ENCODE measurements at places on chromosomes 5 and 9.

DNA sequence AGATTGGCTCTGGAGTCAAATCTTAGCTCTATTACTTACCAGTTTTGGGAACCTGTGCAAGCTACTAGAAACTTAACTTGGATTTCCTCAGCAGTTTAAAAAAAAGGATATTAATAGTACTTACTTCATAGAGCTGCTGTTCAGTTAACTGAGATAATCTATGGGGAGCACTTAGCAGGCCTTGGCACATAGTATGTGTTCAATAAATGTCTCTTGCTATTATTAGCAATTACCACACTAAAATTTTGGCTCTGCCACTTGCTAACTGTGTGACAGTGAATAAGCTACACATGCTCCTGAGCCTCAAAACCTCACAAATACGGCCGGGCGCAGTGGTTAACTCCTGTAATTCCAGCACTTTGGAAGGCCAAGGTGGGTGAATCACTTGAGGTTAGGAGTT is 55.9 kb downstream of the CDK5RAP2 start:
- DNase-seq = no peak

DNA sequence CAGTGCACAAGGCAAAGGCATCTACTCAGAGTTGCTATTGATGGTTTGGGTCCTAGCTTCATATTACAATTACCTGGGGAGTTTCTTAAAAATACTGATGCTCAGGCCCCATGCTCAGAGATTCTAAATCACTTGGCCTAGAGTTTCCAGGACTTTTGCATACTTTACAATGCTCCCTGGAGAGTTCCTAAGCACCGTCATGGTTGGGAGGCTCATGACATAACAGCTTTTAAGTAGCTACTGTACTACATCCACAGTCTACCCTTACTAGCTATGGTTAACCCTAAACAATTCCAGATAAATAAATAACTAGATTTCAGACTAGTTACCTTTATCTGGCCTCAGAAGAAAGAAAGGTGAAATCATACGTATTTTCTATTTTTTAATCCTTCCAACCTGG is 414.4 kb downstream of the PDE4D start:
- no peak for DNase-seq

- DNase-seq = no peak
These were observed 3.4 kb upstream of the IRX4 start for GRCh38 chr5:1885868-1886845.

- DNase-seq = no peak
These were observed 48.4 kb downstream of the GSN start for GRCh38 chr9:121316378-121316777.

DNA sequence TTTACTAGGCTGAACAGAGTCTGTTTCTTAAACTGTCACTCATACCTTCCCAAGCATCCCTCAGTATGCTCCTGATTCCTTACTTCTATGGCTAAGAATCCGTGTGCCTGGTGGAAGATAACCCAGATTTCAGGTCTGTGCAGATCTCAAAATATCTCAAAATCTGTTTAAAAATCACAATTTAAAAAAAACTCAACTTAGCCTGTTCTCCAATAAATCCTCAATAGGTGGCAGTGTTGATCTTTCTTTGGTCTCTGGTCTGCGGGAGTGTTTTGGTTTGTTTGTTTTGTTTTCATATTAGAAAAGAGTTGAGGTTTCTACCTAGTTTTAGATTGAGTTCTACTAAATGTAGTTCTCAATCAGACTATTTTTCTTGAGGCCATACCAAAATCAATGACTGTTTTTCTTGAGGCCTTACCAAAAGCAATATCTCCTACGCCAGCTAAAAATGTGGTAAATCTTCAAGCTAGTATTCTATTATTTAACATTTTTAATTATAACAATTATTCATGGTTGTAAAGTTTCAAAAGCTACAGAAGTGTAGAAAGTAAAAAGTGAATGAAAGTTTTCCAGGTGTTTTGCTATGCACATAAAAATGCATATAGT is 57.9 kb downstream of the TGFBR1 start:
- DNase-seq = no peak

DNA sequence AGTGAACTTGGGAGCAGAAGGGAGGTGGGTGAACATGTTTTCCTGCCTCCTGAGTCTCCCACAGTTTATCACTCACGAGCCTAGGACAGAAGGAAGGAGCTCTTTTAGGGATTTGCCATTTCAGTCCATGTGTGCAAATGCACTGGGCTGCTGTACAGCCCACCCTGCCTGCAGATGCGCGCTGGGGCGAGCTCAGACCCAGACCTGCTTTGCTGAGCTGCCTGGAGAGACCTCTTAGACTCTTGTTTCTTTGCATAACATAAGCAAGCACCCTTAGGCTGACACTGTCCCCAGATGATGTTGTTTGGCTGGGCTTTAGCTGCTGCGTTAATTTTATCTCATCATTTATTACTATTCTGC is 199.0 kb downstream of the CACNA1B start:
- DNase-seq = no peak

GRCh38 chr5:172417130-172417841 is 37.0 kb downstream of the SH3PXD2B start:
- DNase-seq = no peak

DNA sequence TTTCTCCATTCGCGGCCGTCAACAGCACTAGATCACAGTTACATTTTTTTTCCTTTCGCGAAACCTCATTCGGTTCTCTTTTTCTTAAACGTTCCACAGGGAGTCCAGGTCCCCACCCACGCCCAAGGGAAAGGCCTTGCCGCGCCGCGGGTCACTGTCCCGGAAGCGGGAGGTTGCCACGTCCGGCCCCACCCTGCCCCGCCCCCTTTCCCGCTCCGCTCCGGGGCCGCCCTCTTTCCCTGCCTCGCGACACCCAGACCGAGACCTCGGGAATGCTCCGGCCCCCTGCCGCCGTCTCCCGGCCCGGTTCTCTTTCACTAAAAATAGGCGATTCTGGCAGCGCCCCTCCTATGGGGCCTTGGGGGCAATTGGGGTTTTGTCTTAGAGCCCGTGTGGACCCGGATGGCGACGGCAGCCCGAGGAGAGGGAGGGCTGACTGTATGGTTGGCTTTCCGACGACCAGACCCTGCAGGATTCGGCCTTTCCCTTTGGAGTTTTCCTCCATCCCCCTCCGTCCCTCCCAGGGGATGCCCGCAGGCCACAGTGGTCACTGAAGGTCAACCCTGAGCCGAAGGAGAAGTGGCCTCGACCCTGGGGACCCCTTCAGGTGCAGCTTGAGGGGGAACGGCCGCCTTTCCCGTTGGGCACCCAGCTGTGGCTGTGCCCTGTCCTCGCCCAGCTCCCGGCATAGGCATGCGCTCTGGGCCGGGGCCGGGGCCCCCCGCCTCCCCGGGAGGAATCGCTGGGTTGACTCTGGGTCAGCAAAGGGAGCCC is 2.8 kb upstream of the RACK1 start:
- no peak for DNase-seq

- no peak for DNase-seq
These were observed 1.0 kb upstream of the SLIT3 start for GRCh38 chr5:169301986-169302385.

DNA sequence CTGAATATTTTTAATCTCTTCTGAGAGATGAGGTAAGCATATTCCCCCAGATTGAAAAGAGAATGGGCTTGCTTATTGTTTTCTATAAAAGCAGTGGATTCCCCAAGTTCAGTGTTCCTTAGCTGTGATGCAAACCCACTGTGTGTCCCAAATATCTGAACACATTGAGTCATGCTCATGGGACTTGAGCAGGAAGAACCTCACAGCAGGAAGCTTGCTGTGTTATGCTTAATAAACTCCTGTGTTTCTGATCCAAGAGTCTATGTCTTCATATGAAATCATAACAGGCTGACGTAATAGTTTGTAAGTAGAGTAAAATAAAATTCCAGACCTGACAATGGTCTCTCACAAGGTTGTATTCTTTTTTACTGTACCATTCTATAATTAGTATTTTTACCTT is 24.8 kb upstream of the LOX start:
- no peak for DNase-seq

- no peak for DNase-seq
These were observed 44.9 kb downstream of the SHB start for GRCh38 chr9:38024036-38024681.

GRCh38 chr9:28050046-28050445 is 476.8 kb upstream of the C9orf72 start:
- no peak for DNase-seq

DNA sequence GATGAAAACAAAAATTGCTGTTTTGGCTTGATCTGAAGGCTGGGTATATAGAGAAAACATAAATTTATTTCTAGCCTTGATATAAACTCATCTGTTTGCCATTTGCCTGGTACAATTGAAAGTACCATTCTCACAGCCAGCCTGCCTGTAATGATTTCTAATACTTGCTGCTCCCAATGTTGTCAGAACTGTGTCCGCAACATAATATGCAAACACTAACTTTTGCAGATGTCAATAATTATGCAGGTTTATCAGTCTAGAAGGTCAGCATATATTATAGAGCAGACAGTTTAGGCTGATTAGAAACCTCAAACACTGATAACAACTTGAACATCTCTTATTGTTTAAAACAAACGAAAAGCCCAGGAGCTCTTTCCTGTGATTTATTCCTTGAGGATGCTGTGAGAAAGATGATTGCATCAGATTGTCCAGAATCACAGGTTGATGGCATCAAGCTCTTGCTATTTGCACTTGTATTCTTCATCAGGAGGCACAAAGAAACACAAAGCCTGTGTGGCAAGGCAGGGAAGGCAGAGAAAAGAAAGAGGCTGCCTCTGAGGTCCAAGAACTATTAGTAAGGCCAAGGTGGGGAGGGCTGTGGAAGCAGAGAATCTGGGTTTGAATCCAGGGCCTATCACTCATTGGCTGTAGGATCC is 21.4 kb upstream of the HMHB1 start:
- DNase-seq = no peak

DNA sequence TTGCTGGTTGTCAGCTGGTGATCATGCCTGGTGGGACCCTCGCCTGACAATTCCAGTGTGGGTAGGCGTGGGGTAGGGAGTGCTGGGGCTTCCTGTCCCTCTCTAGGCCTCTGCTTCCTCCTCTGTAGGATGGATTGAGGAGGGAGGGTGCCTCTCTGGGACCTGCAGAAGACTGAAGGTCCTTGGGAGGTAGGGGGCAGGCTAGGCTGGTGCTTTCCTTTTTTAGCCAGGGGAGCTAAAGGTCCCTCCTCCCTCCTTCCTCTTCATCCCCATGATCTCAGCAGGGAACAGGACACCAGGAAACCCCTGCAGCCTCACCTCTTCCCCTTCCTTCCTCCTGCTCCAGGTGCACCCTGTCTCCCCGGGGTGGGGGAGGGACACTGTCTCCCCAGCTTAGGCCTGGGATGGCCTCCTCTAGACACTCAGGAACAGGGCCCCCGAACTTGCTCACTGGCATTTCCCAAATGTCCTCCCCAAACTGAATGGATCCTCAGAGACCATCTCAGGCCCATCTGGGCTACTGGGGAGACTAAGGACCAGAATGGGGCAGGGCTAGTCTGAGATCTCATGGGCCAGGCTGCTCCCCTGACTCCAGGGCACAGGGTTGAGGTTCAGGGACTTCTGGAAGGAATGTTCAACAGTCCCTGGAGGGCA is 8.4 kb downstream of the SH2D3C start:
- DNase-seq = no peak
